ENCODE measurements at places on chromosomes 2 and 18. TPM values are rescaled to one million over a fixed set of nuclear protein-coding genes. Genes with fewer than 3 reads are reported as not detected.
A peak's percentile ranks its signal among the peaks of the same experiment; 100 is the strongest.

DNA sequence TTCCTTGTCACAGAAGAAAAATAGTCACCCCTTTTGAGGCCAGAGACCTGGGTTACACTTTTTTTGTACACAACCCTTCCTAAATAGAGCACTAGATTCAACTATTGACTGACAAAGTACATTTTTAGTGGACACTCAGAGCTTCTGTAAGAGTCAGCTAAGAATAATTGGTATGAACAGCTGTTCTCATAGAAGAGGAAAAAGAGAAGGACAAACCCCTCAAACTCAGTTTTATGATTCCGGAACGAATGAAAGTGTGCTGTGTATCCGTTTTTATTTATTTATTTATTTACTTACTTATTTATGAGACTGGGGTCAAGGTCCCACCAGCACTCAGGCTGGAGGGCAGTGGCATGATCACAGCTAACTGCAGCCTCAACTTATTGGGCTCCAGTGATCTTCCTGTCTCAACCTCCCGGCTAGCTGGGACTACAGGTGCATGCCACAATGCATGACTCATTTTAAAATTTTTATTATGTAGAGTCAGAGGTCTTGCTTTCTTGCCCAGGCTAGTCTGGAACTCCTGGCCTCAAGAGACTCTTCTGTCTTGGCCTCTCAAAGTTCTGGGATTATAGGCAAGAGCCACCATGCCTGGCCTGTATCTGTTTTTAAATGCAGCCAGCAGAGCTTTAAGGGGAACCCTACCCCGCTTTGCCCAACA, 36.0 kb upstream of the FZD5 start:
- H3K27ac ChIP-seq: no peak overlapping the region
- H3K36me3 ChIP-seq: no peaks in the 10 kb centered on the region
- H3K4me1 ChIP-seq: no peaks in the 10 kb centered on the region
- DNase-seq: no peak

- H3K36me3 ChIP-seq: no peaks in the 10 kb centered on the region
- no peak overlapping the region for H3K4me3 ChIP-seq
- no peaks in the 10 kb centered on the region for H3K4me1 ChIP-seq
- no peak overlapping the region for H3K27ac ChIP-seq
These were observed 198.7 kb upstream of the SALL3 start for GRCh38 chr18:78780719-78781600.

DSG1 gene
- total RNA-seq: not detected

ZCCHC2 gene
- total RNA-seq: 2.9 TPM

GRCh38 chr2:23600346-23600745, 215.4 kb downstream of the KLHL29 start:
- DNase-seq: no peak
- H3K36me3 ChIP-seq: no peaks in the 10 kb centered on the region
- no peak overlapping the region for H3K27ac ChIP-seq
- peaks cover 42% of the 10 kb centered on the region for H3K4me1 ChIP-seq
- no peaks in the 10 kb centered on the region for H3K27me3 ChIP-seq

GRCh38 chr18:76452357-76452756, 42.7 kb downstream of the ZNF516 start:
- H3K36me3 ChIP-seq: no peaks in the 10 kb centered on the region
- no peaks in the 10 kb centered on the region for H3K27me3 ChIP-seq
- peak overlapping the region; percentile 88 for H3K27ac ChIP-seq
- DNase-seq: no peak

DNA sequence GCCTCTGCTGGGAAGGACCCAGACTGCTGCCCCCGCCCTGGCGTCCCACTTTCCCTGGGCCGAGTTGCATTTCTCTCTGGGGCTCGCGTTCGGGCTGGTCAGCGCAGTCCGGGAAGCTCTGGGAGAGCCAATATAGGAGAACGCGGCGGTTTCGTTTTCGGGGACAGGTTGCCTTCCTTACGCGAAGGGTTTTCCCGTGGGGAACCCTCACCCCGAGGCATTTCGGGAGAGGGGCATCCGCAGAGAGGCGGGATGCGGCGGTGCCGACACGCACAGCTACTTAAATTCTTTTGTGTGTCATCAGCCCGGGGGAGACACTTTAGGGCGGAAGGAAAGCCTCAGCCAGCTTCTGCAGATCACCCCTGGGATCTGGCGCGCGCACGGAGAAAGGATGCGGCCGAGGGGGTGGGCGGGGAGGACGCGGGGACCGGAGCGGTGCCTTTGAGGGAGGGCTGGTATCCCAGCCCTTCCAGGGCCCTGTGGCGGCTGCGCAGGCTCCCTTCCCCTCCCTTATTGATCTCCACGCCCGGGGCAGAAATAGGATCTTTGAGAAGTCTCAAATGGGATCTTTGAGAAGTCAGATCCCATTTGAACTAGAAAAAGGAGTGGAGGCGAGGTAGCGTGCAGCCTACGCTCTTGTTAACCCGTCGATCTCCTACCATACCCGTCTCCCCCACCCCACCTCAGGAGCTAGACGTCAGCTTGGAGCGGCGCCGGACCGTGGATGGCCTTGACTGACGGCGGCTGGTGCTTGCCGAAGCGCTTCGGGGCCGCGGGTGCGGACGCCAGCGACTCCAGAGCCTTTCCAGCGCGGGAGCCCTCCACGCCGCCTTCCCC, 1.2 kb downstream of the GATA6 start:
- peak overlapping the region; percentile 59 for H3K27ac ChIP-seq
- peaks cover 34% of the 10 kb centered on the region for H3K36me3 ChIP-seq
- DNase-seq: peak; percentile 69
- H3K4me3 ChIP-seq: peak overlapping the region; percentile 86
- H3K4me1 ChIP-seq: peaks cover 13% of the 10 kb centered on the region
- peaks cover 23% of the 10 kb centered on the region for H3K27me3 ChIP-seq

NTSR2 gene
- total RNA-seq: not detected

ASB1 gene
- total RNA-seq: 24.7 TPM

KIAA2012 gene
- total RNA-seq: 0.03 TPM

GRCh38 chr2:241776336-241777169, at the start of gene GAL3ST2:
TSS of gene GAL3ST2 (plus strand) at chr2:241776822. CDS start at chr2:241776956, 134 bp downstream.
- 0 out of 2 replicates have a peak, but pooled peaks cover 5% of the 10 kb centered on the region for H3K4me1 ChIP-seq
- DNase-seq: peak; percentile 36
- no peak within 1 kb of the TSS for H3K4me3 ChIP-seq
- H3K36me3 ChIP-seq: no peaks in the 10 kb centered on the region

DNA sequence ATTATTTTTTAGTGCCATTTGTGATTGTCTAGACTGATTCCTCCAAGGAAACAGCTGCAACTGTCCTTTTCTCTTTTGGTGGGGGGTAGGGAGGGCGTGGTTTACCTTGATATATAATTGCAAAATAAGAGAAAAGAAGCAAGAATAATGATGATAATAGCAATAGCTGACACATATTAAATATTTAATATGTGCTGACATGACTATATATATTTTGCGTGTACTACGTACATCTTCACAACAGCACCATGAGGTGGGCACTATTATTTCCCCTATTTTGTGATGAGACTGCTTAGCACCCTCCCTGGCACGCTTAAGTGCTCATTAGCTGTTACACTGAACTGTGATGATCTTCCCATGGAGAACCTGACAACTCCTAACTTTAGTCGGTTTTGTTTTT, 39.4 kb downstream of the TNFRSF11A start:
- H3K27me3 ChIP-seq: peaks cover 12% of the 10 kb centered on the region
- H3K4me3 ChIP-seq: no peak overlapping the region
- H3K27ac ChIP-seq: no peak overlapping the region
- no peak for DNase-seq
- no peaks in the 10 kb centered on the region for H3K4me1 ChIP-seq
- no peaks in the 10 kb centered on the region for H3K36me3 ChIP-seq

DNA sequence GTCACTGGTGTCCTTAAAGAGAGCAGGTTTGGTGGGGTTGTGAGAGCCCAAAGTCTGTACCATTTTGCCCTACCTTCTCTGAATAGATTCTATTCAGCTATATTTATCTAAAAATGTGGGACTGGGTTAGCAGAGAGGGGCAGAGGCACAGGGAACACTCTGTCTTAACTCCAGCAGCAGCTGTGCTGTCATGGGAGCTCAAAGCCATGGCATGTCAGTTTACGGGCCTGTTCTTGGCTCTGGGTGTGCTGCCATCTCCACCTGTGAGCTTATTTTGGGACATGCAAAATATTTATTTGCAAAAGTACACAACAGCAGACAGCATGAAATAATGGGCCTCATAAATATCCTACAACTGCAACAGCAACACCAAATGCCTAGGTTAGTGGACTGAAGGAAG, 129.6 kb upstream of the KCTD1 start:
- no peak overlapping the region for H3K27ac ChIP-seq
- H3K4me1 ChIP-seq: no peaks in the 10 kb centered on the region
- DNase-seq: no peak
- no peaks in the 10 kb centered on the region for H3K36me3 ChIP-seq

- H3K27ac ChIP-seq: no peak overlapping the region
- no peaks in the 10 kb centered on the region for H3K4me1 ChIP-seq
- no peaks in the 10 kb centered on the region for H3K27me3 ChIP-seq
- no peak for DNase-seq
These were observed 114.6 kb upstream of the ARHGAP28 start for GRCh38 chr18:6614952-6615351.

DNA sequence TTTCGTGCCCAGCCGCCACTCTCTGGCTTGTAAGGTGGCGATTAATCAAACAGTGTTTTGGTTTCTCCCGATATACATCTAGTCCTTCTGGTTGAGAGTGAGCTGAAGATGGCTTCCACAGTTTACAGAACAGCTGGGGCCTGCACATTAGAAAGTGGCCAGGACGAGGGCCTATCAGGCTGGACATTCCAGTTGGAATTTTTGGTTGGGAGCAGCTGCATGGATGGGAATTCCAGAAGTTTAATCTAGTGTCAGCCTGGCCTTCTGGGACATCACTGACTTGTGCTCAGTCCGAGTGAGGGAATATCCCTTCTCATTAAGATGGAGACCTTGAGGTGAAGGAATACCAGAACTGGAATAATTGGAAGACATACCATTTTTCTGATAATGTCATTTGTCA, 118.1 kb upstream of the SIX2 start:
- no peaks in the 10 kb centered on the region for H3K27me3 ChIP-seq
- no peak overlapping the region for H3K27ac ChIP-seq
- H3K4me1 ChIP-seq: peaks cover 43% of the 10 kb centered on the region
- DNase-seq: no peak

- H3K27me3 ChIP-seq: no peaks in the 10 kb centered on the region
- no peaks in the 10 kb centered on the region for H3K36me3 ChIP-seq
- no peak for DNase-seq
- no peak overlapping the region for H3K4me3 ChIP-seq
- H3K27ac ChIP-seq: no peak overlapping the region
- H3K4me1 ChIP-seq: no peaks in the 10 kb centered on the region
These were observed 35.5 kb upstream of the KLHL29 start for GRCh38 chr2:23349508-23349907.

KCNG2 gene
- total RNA-seq: not detected

FANCL gene
- total RNA-seq: 50.0 TPM

DNA sequence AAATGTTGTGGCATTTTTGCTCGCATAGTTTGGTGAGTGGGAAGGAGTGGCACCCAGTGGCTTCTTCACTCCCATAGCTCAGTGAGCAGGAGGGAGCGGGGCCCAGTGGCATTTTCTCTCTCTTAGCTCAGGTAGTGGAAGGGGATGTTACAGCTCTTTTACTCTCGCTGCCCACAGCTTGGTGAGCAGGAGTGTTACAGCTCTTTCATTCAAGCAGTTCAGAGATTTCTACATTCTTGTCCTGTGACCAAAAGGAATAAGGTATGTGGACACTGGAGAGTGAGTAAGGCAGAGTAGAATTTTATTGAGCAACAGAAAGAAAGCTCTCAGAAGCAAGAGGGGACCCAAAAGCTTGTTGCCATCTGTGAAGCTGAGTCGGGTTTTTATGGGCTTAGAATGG, 192.4 kb downstream of the SPAG16 start:
- H3K27me3 ChIP-seq: no peaks in the 10 kb centered on the region
- no peak overlapping the region for H3K27ac ChIP-seq
- no peak overlapping the region for H3K4me3 ChIP-seq
- H3K4me1 ChIP-seq: no peaks in the 10 kb centered on the region

ALKAL2 gene
- total RNA-seq: not detected

DNA sequence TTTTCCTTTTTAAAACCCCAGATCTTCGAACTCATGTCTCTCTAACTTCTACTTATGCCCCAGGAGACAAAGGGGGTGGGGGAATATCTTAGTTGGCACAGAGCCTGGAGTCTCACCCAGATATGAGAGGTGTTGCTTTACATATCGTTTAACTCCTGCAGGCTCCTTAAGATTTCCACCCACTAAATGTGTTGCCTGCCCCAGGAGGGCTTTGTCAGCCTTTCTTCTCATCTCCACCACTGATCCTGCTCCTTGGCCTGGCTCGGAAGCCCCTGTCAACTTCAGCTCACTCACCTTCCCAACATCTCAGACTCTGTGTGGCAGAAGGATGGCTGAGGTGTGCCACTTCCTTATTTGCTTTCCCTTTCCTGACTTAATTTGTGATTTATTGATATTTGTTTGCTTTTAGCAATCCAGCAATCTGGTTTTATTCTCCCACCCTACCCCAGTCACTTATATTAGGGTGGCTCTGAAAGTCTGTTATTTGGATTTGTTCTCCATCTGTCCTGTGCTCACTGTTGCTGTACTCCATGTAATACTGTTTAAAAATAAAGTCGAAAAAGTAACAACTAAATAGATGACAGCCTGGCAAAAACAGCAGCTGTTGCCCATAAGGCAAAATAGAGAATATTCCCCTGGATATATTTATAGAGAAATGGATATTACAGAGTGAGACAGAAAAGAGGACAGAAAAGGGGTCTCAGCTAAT, 200.6 kb downstream of the ZBTB7C start:
- no peak overlapping the region for H3K4me3 ChIP-seq
- H3K4me1 ChIP-seq: no peaks in the 10 kb centered on the region
- H3K27ac ChIP-seq: no peak overlapping the region
- peaks cover 18% of the 10 kb centered on the region for H3K27me3 ChIP-seq
- H3K36me3 ChIP-seq: no peaks in the 10 kb centered on the region

REG3A gene
- not detected for total RNA-seq

DNA sequence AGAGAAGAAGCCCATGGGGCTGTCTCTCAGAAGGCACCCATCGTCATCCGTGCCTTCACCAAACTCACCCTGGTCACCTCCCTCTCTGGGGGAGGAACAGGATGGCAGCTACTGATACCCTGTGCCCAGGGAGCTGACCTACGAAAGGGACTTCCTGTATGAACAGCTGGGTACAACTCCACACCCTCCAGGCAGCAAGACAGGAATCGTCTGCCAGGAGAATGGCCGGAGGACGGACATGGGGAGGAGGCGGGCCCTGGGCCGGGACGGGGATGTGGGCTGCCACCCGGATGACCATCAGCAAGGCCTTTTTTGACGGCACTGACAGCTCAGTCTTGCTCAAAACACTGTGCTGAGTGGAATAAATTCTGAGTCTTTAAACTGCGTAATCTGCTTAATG, 243.6 kb downstream of the HDAC4 start:
- no peaks in the 10 kb centered on the region for H3K27me3 ChIP-seq
- DNase-seq: peak; percentile 28
- no peak overlapping the region for H3K4me3 ChIP-seq
- H3K36me3 ChIP-seq: peaks cover 23% of the 10 kb centered on the region
- H3K27ac ChIP-seq: no peak overlapping the region

- no peaks in the 10 kb centered on the region for H3K4me1 ChIP-seq
- H3K27ac ChIP-seq: no peak overlapping the region
- H3K36me3 ChIP-seq: 0 out of 2 replicates have a peak, but pooled peaks cover 4% of the 10 kb centered on the region
- H3K27me3 ChIP-seq: no peaks in the 10 kb centered on the region
- no peak overlapping the region for H3K4me3 ChIP-seq
These were observed 25.7 kb downstream of the SRBD1 start for GRCh38 chr2:45585267-45585861.
